ENCODE measurements at places on chromosomes 12 and 14. TPM values are rescaled to one million over a fixed set of nuclear protein-coding genes. Genes with fewer than 3 reads are reported as not detected.
A peak's percentile ranks its signal among the peaks of the same experiment; 100 is the strongest.

The DDX51 gene
- total RNA-seq = 10.4 TPM

The TAS2R13 gene
- total RNA-seq = 0.78 TPM

The OLR1 gene
- 0.58 TPM for total RNA-seq

The HVCN1 gene
- 5.4 TPM for total RNA-seq

GRCh38 chr12:123595729-123596128, 6.2 kb upstream of the DDX55 start:
- no peak for DNase-seq
- H3K4me3 ChIP-seq = no peak overlapping the region
- H3K36me3 ChIP-seq = peaks cover 38% of the 10 kb centered on the region
- H3K4me1 ChIP-seq = peaks cover 7% of the 10 kb centered on the region

GRCh38 chr12:54932691-54933090, 51.9 kb downstream of the TESPA1 start:
- H3K27me3 ChIP-seq = no peaks in the 10 kb centered on the region
- no peak overlapping the region for H3K27ac ChIP-seq
- H3K4me1 ChIP-seq = no peaks in the 10 kb centered on the region
- no peaks in the 10 kb centered on the region for H3K36me3 ChIP-seq

DNA sequence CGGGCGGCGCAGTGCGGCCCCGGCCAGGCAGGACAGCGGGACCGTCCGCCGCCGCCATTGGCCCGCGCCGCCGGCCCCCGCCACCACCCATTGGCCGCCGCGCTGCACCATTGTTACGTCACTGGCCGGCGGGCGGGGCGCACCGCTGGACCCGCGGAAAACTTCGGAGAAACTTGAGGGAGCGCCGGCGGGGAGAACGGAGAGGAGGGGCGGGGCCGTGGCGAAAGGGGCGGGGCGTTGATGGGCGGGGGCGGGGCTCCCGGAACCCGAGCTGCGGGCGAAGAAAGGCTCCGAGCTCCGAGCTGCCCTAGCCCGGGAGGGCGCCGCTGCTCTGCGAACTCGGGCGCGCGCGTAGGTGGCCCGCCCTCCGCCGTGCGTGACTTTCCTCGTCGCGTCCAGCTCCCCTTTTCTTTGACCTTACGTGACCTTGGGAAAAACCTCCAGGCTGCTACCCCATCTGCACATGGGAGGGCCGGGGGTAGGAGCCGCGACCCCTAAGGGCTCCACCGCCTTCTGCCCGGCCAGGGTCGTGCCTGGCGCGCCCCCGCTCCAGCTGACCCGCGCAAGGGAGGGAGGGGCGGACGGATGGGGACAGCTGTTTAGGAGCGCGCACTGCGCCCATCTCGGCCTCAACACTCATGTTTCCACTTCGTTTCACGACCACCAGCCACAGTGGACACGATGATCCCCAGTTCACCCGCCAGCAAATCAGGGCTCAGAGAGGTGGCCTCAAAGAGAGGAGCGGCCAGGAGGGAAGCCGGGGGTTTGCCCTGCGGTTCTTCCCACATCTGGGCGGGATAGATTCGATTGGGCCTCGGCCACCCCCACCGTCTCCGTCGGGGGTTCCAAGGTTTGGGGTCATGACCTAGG, at the start of gene ANKRD9:
Gene ANKRD9, minus strand, starts transcription at position 31 of the 870 bp plus-strand sequence. CDS start 1,887 bp downstream, outside the sequence.
- DNase-seq = peak; percentile 99
- H3K36me3 ChIP-seq = peaks cover 11% of the 10 kb centered on the region

DNA sequence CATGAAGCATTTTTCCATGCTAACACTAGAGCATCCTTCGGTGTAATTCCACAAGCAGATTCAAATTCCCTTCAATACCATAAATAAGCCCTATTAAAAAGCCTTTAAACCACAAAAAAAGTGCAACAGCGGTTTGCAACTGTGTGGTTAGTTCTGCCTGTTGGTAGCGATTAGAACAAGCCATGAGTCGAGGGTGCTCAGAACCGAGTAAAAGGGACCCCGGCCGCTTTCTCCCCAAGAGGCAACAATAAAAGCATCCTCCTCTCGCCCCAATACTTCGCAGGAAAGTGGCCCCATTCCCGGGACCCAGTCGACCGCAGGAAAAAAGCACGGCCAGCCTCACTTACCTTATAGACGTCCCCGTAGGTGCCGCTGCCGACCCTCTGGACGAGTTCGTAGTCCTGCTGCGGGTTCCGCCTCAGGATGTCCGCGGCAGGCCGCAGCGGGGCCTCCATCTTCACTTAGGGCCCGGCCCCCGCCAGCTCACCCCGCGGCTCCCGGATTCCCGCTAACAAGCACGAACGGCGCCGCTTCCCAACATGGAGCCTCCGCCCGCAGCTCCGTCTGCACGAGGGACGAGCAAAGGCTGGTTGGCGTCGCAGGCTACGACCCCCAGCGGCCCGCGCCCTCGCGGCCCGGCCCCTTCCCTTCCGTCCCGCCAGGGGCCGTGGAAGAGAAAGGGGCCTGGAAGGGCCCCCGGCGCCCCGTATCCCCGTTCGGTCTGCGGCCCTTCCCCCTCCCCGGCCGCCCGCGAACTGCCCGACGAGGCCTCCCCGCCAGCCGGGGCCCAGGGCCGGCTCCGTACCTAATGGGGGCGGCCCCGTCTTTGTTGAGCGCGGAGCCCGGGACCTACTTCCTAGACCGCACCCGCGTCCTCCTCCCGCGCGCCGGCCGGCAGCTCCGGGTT, 521 bp downstream of the MAP4K5 start:
- peaks cover 42% of the 10 kb centered on the region for H3K4me1 ChIP-seq
- peak overlapping the region; percentile 93 for H3K4me3 ChIP-seq
- no peaks in the 10 kb centered on the region for H3K36me3 ChIP-seq

DNA sequence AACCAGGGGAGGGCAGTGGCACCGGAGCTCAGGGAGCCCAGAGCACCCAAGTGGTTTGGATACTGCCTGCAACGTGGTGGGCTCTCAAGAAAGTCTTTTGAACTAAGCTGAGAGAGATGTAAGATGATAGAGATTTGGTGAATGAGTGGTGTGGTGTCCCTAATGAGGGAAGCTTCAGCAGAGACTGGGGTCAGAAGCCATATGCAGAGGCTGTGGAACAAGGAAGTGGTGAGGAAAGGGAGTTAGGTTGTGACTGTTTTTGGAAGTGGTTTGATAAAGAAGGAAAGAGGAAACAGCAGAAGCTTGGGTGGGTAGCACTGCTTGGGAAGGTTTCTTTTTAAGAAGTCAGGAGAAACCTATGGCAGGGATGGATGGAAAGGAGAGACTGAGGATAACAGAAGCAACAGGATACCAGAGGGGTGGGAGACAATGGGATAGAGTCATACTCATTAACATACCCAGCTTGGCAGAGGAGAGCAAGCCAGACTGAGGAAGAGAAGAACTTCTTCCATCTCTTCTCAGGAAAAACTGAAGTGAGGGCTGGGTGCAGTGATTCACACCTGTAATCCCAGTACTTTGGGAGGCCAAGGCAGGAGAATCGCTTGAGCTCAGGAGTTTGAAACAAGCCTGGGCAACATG, 24.1 kb downstream of the SLC4A8 start:
- no peak overlapping the region for H3K27ac ChIP-seq
- H3K27me3 ChIP-seq = no peaks in the 10 kb centered on the region
- no peaks in the 10 kb centered on the region for H3K4me1 ChIP-seq
- DNase-seq = no peak

DNA sequence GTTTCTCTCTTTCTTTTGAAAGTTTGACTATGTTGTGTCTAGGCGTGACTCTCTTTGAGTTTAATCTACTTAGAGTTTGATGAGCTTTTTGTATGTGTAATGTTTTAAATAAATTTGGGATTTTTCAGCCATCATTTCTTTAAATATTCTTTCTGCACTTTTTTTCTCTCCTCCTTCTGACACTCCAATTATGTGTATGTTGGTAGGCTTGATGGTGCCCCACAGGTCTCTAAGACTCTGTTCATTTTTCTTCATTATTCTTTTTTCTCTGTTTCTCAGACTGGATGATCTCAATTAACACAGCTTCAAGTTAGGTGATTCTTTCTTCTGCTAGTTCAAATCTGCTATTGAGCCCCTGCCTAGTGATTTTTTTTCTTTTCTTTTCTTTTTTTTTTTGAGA, 14.5 kb upstream of the CCND2 start:
- no peaks in the 10 kb centered on the region for H3K36me3 ChIP-seq
- H3K27me3 ChIP-seq = no peaks in the 10 kb centered on the region
- no peaks in the 10 kb centered on the region for H3K4me1 ChIP-seq
- no peak for DNase-seq
- H3K27ac ChIP-seq = no peak overlapping the region
